ENCODE measurements at places on chromosomes 5 and 9. TPM values are rescaled to one million over a fixed set of nuclear protein-coding genes. Genes with fewer than 3 reads are reported as not detected.

FBP2 gene
- not detected for total RNA-seq

DNA sequence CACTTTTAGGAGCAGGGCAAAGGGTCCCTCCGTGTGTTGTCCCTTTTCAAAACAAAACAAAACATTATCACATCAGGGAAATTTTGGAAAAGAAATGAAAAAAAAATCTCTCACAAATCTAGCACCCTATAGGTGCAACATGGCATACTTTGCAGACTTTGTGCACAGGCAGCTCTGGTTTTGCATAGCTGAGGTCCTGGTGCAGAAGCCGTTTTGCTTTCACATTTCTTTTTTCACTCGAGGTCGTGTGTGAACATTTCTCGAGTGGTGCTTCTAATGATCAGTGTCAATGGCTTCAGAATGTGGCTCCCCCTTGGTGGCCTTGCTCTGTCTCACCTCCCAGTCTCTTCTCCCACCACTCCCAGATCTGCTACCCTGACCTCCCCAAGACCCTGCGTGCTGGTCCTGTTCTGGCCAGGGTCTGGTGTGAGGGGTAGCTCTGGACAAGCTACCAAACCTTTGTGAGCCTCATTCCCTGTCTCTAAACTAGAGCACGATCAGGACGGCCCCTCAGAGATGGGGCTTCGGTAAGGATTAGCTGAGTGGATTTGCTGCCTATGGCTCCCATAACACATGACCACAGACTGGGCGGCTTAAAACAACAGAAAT is 258.0 kb downstream of the NSG2 start:
- no peak for DNase-seq

DNA sequence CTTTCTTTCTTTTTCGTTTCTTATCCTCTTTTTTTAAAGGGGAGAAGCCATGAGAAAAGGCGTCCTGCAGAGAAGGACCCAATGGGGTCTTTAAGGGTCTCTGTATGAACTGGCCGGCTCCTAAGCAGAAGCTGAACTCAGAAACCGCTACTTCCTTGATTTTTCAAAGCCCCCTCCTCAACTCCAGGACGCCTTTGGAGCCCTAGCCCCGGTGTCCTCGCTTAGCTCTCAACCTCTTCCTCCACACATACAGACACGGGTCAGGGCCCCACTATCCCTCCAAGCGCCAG is 8.3 kb downstream of the PAX5 start:
- no peak for DNase-seq

DNA sequence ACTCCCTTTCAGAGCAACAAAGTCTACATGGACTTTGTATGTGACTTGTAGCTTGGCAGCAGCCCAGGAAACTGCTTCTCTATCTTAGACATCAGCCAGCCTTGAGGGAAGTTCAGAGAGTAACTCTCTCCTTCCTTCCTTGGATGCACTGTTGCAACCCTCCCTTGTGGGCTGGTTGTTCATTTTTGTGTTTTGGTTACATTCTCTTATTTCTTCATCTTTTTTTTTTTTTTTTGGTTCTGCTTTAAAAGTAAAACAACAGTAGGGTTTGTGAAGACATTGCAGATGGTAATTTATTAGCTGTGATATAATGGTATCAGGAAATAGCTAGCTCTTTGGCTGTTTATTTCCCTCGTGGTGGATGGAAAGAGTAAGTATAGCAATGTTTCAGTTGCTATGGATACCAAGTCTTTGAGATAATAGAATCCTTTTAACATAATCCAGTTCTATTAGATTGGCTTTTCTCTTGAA is 97.9 kb upstream of the MAMDC2 start:
- DNase-seq, result no peak

All from breast epithelium (tissue), 4 donors.